Stimulated activated CD8-positive, alpha-beta memory T cell treated with anti-CD3 and anti-CD28 coated beads, Interleukin-2, amount 100 ng/mL, for 48 hours (primary cell): ENCODE measurements at places on chromosomes 5 and 9.

- DNase-seq: no peak
These were observed 40.5 kb downstream of the NKD2 start for GRCh38 chr5:1048861-1049838.

- DNase-seq: no peak
These were observed 6.7 kb downstream of the TMEM174 start for GRCh38 chr5:73179730-73180129.

- no peak for DNase-seq
These were observed 97.3 kb upstream of the DAB2 start for GRCh38 chr5:39521940-39522590.

GRCh38 chr9:81191222-81191621 lies 498.1 kb downstream of the TLE1 start:
- DNase-seq: no peak

DNA sequence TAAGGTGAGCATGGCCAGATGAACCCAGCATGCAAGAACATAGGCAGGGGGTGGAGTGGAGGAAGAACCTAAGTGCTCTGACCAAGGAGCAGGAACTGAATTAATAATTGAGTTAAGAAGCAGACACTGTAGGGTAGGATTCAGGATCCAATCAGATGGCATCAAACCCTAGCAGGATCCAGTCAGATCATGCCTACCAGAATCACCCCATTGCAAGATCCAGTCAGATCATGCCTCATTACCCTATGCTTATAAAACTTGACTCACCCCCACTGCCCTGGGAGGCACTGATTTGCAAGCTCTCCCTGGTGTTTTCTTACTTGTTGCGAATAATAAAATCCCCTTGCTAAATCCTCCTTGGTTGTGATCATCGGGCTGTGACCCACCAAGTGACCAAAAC lies 19.7 kb downstream of the TUSC1 start:
- DNase-seq: no peak

DNA sequence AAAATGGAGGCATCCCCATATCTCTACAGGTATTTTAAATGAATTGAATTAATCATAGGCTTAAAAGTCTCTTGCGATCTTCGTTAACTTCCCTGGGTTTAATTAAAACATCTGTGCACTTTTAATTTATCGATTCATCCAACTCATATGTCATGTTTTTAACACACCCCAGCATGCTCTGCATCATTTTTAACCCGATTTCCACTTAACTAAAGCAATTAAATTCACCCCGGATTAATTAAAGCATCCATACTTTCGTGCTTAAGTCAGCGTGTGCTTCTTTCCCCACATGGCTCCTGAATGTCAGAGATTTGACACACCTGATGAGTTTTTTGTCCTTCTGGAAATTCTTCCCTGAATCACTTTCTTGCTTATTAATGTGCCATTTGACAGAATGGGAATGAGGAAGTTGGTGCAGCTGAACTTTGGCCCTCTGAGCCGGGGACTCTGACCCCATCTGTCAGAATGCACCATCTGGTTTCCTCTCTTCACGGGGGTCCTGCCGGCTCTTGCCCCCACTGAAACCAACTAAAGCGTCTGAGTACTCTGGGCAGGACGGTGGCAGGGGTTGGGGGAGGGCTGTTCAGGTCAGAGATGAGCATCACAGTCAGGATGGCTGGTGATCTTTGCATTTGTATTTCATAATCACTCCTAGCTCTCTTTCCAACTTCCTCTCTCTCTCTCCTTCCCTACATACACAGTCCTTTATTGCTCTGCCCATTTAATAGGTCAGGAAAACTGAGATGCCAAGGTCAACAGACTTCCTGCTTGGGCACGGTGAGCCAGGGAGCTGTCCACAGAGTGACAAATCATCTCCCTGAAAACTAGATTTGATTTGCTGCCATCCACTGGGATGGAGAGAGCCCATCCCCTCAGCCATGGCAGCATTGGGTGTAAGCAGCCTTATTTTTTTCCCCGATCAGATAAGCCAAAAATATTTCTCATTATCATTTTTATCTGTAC lies 180.3 kb upstream of the WWC1 start:
- no peak for DNase-seq

- DNase-seq: no peak
These were observed 441.0 kb downstream of the TLE4 start for GRCh38 chr9:80012557-80013330.

GRCh38 chr9:35232867-35233544 lies 71.2 kb downstream of the UNC13B start:
- DNase-seq: no peak

DNA sequence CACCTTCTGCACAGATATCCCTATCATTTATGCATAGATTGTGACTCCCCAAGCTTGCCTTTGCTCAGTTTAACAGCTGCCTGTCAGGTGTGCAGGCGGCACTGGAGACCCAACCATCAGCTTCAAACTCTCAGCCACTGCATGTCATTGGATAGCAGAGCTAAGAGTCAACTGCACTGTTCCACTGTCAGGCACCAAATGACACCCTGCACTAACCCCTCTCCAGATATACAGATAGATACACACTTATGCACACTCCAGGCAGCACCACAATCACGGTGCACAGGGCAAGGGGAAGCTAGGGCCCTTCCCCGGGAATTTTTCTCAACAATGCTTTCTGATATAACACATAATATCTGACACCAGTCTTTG lies 142.3 kb downstream of the BNC2 start:
- DNase-seq: no peak

- DNase-seq: no peak
These were observed 14.1 kb downstream of the SLC25A46 start for GRCh38 chr5:110752953-110753352.

GRCh38 chr5:5421149-5421960 lies 1.1 kb upstream of the ICE1 start:
- no peak for DNase-seq

DNA sequence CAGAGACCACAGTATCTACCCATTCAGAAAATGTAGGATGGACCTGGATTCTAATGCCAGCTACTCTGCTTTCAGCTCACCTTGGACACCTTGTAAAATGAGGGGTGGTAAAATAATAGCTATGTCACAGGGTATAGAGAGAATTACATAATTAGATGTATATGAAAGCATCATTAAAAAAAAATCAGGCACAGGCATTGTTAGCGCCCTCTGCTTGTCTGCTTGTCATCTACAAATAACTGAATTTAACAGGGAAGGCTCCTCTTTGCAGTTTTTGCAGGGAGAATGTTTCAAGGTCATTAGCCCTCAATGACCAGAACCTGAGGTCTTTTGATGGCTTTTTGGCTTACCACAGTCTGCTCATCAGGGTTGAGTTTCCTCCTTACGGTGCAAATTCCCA lies 58.0 kb downstream of the GPR21 start:
- no peak for DNase-seq

GRCh38 chr5:68287631-68287975 lies 72.0 kb downstream of the PIK3R1 start:
- DNase-seq: no peak

DNA sequence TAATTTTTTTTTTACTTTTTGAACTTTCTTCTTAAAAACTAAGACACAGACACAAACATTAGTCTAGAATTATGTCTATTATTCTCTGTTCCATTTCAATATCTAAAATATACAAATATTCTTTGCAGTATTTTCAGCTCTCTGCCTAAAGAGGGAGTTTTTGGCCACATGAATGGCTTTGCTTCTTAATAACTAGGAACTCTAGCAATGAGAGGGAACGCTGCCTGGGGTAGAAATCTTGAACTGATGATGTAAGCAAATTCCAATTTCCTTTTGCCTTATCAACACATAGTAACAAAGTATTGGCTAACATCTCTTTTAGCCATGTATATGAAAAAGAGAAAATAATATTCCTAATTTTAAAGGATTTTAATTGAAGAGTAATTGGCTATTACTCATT lies 51.9 kb downstream of the SLC25A46 start:
- no peak for DNase-seq

GRCh38 chr5:136046246-136046645 lies 17.5 kb downstream of the TGFBI start:
- no peak for DNase-seq

- DNase-seq: no peak
These were observed 68.2 kb upstream of the SLIT3 start for GRCh38 chr5:169369130-169369529.

- no peak for DNase-seq
These were observed 486.6 kb downstream of the CCDC171 start for GRCh38 chr9:16039218-16039987.

GRCh38 chr9:131092548-131093440 lies 3.5 kb upstream of the AIF1L start:
- DNase-seq: no peak

- DNase-seq: no peak
These were observed 14.1 kb downstream of the ASPN start for GRCh38 chr9:92468206-92468605.

GRCh38 chr5:172336264-172336663 lies 52.7 kb upstream of the UBTD2 start:
- no peak for DNase-seq

GRCh38 chr5:17819783-17820182 lies 185.5 kb downstream of the TAF11L14 start:
- DNase-seq: no peak

- no peak for DNase-seq
These were observed 412 bp downstream of the IZUMO3 start for GRCh38 chr9:24545285-24545684.

GRCh38 chr9:974031-974995 lies 2.1 kb upstream of the DMRT3 start:
- no peak for DNase-seq

DNA sequence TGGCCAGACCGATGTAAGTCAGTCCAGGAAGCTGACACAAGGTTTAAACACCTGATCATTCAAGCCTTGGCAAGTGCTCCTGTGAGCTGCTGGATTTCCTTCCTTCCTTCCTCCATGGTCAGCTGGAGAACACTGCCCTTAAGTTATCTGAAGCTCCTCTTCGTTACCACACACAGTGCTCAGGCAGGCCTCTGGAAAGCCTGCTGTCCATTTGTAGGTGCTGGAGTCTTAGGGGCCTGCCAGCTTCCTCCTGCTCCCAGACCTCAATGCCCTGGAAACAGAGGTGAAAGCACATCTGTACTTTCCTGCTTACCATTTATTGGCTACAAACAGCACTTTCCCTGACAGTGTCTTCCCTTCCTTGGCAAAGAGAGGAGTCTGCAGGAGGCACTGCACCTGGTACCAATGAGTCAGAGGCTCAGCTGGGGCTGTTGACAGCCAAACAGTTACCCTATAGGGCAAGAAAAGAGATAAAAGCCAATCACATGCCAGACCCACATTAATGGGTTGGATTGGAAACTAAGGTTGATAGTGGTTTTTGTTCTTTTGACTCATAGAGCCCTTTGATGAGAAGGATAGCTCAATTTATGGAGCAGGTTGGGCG lies 72.6 kb upstream of the PUM3 start:
- no peak for DNase-seq

- no peak for DNase-seq
These were observed 354.5 kb upstream of the FTMT start for GRCh38 chr5:121497176-121497575.

DNA sequence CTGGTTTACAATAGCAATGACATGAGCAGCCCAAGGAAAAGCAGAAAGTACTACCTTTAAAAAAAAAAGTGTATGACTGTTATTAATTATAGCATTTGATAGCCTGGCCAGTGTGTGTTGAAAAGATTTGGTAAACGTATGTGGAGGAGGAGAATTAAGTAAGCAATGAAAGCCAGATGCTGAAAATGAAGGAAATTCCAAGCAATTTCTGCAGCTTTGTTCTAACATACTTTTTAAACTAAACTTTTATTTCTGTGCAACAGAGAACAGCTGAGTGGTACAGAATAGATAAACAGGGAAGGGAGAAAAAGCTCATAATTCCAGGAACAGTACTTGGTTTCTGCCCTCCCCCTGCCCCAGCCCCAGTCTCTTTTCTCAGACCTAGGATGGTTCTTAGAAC lies 252.6 kb downstream of the ADAMTSL1 start:
- no peak for DNase-seq

- DNase-seq: no peak
These were observed 170.0 kb upstream of the GDNF start for GRCh38 chr5:38009749-38010358.

DNA sequence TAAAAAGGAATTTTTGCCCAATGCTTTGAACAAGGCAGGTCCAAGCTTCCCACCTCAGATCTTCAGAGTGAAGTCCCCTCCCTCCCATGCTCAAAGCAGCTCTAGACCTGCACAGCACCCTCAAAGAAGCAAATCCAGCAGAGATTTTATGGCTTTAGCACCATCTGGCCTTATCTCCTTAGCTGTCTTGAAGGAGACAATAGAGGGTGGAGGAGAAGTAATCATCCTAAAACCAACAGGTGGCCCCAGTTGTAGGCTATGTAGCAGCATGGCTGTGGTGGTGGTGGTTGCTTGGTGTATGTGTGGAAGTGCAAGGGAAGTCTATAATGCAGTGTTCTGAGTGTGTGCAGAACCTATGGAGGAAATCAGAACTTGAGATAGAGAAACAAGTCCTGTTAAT lies 140.1 kb downstream of the GRIA1 start:
- no peak for DNase-seq

DNA sequence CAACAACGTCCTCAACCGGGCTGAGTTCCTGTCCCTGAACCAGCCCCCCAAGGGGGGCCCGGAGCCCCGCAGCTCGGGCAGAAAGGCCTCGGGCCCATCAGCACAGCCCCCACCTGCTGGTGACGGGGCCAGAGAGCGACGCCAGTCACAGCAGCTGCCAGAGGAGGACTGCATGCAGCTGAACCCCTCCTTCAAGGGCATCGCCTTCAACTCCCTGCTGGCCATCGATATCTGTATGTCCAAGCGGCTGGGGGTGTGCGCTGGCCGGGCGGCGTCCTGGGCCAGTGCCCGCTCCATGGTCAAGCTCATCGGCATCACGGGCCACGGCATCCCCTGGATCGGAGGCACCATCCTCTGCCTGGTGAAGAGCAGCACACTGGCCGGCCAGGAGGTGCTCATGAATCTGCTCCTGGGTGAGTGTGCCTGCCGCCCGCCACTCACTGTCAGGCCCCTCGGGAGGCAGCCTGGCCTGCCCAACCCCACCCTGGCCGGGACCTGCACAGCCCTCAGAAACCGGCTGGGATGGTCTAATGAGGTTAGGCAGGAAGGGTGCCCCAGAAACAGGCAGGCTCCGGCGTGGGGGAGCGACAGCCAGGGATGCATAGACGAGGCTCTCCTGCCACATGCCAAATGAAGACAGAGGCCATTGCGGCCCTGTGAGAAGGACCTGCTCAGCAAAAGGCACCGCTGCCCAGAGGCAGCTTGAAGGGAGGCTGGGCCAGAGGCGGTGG lies 678 bp downstream of the PLPP7 start:
- DNase-seq: no peak

GRCh38 chr5:75524071-75524470 lies 12.4 kb downstream of the POLK start:
- no peak for DNase-seq

DNA sequence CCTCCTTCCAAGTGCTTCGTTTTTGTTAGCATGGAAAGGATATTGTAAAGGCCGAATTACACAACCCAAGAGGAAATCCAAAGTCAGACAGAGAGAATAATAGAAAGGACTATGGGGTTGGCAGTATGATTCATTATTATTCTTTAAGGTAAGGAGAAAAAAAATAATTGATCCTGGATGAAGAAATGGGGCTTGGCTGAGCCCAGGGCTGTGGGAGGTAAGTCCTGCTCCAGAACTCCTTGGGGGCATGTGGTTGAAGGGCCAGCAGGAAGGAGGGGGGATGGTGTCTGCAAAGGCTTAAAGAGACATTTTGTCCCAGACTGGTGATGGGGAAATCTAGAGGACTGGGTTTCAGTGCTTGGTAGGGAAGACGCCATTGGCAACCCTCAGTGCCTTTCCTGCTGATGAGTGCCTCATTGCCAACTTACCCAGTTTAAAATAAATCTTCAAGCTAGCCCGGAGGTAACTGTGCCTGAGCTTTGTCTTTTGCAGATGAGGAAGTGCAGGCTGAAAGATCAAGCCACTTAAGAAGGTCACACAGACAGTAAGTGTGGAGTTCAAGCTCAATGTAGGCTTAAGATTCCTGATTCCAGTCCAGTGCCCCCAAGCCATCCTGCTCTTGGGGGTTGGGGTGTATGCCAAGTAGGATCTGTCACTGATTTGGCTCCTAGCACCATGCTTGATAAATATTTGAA lies 30.2 kb downstream of the FOXI1 start:
- no peak for DNase-seq
